ENCODE measurements at places on chromosomes 2 and 18. TPM values are rescaled to one million over a fixed set of nuclear protein-coding genes. Genes with fewer than 3 reads are reported as not detected.

DNA sequence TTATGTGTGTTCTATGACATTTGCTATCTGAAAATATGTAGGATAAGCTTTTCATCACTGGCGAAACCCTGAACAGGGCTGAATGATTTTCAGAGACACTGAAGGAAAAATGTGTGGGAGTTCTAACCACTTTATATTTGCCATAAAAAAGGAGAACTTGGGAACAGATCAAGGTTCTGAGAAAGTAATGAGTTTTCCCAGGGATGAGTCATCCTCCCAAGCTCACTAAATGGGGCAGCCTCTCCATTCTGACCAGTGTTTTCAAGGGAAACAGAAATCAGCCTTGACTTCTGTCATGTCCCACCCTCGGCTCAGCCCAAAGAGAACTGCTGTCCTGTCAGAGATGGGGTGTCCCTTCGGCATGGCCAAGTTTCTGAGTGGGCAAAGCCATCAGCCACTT lies 2109.8 kb upstream of the CELF4 start:
- peaks cover 10% of the 10 kb centered on the region for H3K4me1 ChIP-seq
- no peaks in the 10 kb centered on the region for H3K27me3 ChIP-seq
- no peak overlapping the region for H3K4me3 ChIP-seq

DNA sequence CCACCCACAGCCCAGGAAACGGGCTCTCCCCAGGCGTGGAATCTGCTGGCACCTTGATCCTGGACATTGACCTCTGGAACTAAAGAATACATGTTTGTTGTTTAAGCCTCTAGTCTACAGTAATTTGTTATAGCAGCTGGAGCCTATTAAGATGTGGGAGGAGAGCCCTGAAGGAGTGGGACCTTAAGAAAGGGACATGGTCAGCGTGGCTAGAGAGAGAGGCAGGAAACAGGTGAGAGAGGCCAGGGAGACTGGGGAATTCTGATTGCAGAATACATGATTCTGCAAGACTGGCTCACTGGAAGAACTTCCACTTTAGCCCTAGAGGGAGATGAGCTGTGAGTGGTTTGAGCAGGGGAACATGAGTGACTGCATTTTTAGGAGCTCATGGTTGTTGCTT lies 83.2 kb downstream of the CD8B2 start:
- DNase-seq, result no peak
- H3K27me3 ChIP-seq, result no peaks in the 10 kb centered on the region
- H3K4me1 ChIP-seq, result no peaks in the 10 kb centered on the region
- H3K27ac ChIP-seq, result no peak overlapping the region
- no peaks in the 10 kb centered on the region for H3K36me3 ChIP-seq
- H3K4me3 ChIP-seq, result no peak overlapping the region

DNA sequence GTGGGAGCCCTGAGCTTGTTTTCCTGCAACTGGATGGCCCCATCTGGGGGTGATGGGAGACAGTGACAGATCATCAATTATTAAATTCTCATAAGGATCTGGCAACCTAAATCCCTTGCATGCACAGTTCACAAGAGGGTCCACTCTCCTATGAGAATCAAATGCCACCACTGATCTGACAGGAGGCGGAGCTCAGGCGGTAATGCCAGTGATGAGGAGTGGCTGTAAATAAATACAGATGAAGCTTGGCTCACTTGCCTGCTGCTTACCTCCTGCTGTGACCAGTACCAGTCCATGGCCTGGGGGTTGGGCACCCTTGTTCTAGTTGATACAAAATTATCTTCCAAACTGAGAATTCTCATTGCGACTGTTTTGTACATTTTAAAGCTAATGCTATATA lies 258.6 kb downstream of the CTNNA2 start:
- H3K4me1 ChIP-seq, result no peaks in the 10 kb centered on the region
- no peak overlapping the region for H3K27ac ChIP-seq
- H3K4me3 ChIP-seq, result no peak overlapping the region
- DNase-seq, result no peak
- H3K27me3 ChIP-seq, result no peaks in the 10 kb centered on the region
- H3K36me3 ChIP-seq, result no peaks in the 10 kb centered on the region

GRCh38 chr2:28736034-28736433 lies 15.6 kb upstream of the PPP1CB start:
- H3K36me3 ChIP-seq, result no peaks in the 10 kb centered on the region
- peak overlapping the region; percentile 38 for H3K4me3 ChIP-seq

The GDF7 gene
- total RNA-seq, result 0.65 TPM
